ENCODE measurements at places on chromosomes 5 and 9.

GRCh38 chr5:36720688-36721087 lies 114.3 kb downstream of the SLC1A3 start:
- no peak for DNase-seq

DNA sequence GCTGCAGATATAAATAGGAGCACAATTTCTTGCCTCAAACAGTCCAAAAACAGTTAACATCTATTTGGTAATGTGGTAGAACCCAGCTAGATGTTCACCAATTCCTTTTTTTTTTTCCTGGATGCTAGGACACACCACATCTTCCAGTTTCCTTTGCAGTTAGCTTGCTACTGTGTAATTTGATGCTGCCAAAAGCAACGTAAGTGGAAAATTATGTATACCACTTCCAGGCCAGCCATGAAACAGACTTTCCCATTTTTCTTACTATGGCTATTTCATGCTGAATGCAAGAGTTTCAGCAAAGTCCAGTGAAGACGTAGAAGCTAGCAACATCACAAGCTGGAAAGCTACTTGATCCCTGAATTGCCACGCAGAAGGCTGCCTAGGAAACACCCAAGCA lies 667.2 kb downstream of the TLE1 start:
- DNase-seq: no peak

- no peak for DNase-seq
These were observed 109.3 kb downstream of the BOD1 start for GRCh38 chr5:173507171-173507570.

GRCh38 chr9:82188817-82189216 lies 200.2 kb downstream of the SPATA31D1 start:
- no peak for DNase-seq

DNA sequence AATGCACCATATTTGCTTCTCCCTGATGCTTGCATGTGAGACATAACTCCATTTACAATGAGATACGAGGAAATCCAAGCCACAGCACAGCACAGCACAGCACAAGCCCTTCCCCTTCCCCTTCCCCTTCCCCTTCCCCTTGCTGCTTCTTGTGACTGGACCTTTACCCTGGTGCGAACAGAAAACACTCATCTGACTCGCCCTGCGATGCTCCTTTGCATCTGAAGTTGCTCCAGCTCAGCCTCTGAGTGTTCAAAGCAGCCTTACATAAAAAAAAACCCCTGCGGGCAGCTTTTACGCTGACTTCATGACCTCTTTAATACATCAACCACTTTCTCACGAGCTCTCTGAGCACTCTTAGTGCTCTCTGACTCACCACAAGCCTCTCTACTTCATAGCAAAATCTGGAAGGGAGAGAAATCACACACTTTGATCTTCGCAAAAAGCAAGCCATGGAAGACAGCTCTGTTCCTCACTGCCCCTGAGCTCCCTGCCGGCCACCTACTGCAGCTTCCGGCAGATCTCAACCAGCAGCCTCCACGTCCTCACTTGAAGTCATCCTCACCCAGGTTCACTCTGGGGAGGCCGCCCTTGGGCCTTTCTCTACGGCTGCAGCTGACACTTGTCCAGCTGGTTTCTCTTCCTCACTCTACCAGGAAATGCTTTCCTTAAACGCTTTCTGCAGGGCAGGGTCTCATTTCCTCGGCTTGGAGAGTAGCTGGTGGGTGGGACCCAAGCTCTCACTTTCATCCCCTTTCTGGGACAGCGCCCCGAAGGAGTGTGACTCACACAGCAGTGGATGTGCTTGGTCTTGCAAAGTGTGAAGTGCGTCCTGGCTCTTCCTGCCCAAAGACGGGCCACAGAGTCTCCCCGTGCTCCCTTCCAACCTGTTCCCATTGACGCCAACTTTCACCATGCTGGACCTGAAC lies 5.3 kb downstream of the SLC34A1 start:
- DNase-seq: no peak
